ENCODE measurements at places on chromosomes 12 and 14. TPM values are rescaled to one million over a fixed set of nuclear protein-coding genes. Genes with fewer than 3 reads are reported as not detected.

Gene LALBA
- not detected for total RNA-seq

Gene ATP2B1
- total RNA-seq, result 46.9 TPM

Gene PLEKHD1
- total RNA-seq, result 0.05 TPM

Gene CISTR
- total RNA-seq, result not detected

Gene TBX3
- total RNA-seq, result 7.2 TPM

Gene SLC2A13
- total RNA-seq, result 39.0 TPM

Gene CYP27B1
- total RNA-seq, result 0.80 TPM

Gene LRRK2
- total RNA-seq, result 4.1 TPM

Gene OR6C2
- not detected for total RNA-seq

Gene NXPH4
- total RNA-seq, result not detected

Gene LRTM2
- not detected for total RNA-seq

Gene PTPRO
- 28.3 TPM for total RNA-seq

Gene CRIP2
- total RNA-seq, result 11.3 TPM

Gene KIF21A
- 31.0 TPM for total RNA-seq
